ENCODE measurements at places on chromosomes 6 and 20.

DNA sequence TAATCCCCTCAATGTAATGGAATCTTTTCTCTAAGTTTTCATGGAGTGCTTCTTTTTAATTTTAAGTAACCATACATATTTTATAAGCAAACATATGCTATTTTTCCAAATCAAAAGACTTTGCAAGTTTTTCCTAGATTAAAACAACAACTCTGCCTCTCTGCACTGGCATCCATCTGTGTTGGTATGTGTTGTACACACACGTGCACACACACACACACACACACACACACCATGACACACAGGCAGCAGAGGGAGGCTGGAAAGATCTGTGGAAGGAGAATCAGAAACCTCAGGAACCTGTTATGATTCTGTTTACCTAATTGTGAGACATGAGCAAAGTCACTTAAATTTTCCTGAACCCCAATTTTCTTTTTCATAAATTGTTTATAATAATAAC, 295.0 kb upstream of the PRDM1 start:
- no peak for DNase-seq

GRCh38 chr6:33289784-33290315, 449 bp downstream of the PFDN6 start:
- no peak for DNase-seq

- DNase-seq: no peak
These were observed 75.4 kb downstream of the FILIP1 start for GRCh38 chr6:75418233-75418632.

DNA sequence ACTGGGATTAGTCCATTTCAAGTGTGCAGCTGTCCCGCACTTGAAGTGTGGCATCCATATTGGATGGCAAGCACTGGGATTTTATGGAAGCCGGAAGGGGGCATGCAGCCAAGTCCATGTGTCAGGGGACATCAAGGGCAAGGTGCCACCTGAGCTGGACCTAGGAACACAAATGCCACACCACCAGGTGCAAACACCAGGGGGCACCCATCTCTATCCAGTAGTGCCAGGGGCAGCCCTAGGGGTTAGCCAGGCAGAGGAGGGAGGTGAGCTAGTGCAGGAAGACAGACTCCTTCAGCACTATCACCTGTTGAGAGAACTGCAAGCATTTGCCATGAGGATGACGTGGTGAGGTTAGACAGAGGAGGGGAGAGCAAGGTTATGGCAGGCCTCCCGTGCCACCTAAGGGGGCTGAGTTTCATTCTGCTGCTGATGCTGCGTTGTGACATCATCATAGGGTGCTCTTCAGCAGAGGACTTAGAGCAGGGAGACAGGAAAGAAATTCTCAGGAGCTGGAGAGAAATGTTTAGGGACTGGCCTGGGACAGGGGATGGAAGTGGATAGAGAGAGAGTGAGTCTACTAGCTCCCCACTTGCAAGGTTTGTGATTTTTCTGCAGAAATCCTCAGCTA, 192.6 kb upstream of the SLC24A3 start:
- no peak for DNase-seq

- no peak for DNase-seq
These were observed 86.2 kb downstream of the AHI1 start for GRCh38 chr6:135411339-135411738.

DNA sequence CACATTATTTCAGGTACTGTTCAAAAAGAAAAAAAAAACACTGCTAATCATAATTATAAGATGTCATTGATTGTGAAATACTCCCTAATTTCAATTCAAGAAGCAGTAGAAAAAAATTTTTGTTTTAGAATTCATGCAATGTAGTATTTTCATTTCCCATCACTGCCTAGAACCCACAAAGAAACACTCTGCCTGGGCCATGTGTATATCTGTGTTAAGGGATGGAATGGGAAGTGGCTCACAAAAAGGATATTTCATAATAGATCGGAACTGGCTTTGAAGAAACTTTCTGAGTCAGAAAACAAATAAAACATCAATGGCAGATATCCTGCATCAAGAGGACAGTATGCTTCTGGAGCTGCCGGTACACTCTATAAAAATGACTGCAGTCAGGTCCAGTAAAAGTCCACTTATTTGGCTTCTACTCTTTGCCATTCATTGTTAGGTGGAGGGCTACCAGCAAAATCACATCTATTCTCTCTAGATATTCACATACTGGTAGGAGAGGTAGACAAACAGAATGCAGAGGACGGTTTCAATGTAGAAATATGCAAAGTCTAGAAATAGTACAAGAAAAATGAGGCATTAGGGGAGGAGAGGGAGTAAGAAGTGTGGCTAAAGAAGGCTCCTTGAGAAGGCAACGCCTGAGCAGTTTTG, 135.0 kb upstream of the TNFAIP3 start:
- DNase-seq: no peak

- DNase-seq: no peak
These were observed 143.1 kb upstream of the PCSK2 start for GRCh38 chr20:17083738-17084137.

DNA sequence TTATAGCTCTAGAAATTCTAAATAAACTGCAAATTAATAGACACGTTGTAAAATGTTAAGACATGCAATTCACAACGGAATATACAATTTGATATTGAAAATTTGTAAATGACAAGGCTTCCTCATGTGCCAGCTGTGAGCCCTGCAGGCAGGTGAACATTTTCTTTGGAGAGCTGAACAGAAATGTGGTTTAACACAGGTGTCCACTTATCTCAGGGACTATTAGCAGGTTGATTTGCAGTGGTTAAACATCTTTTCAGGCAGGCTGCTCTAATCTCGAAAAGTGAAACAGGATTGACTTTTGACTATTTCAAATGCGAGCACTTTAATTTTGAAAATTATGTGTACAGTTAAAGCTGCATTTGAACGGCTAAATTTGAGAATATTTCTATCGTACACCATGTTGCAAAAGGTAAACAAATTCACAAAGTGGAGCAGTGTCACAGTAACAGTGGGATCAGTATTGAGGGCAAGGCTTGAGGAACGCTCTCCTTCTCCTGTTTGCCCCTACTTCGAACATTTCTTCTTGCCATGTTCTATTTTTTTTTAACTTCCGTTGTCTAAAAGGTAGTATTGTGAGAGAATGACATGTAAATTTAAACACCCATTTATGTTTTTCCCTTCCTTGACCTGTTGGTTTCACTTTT, 210.8 kb downstream of the CDKAL1 start:
- peak; percentile 67 for DNase-seq

- no peak for DNase-seq
These were observed 8.1 kb upstream of the AKIRIN2 start for GRCh38 chr6:87710090-87710489.

GRCh38 chr6:7703148-7703680, 22.7 kb upstream of the BMP6 start:
- no peak for DNase-seq

- DNase-seq: no peak
These were observed 44.0 kb downstream of the GABRR2 start for GRCh38 chr6:89270951-89271721.

- DNase-seq: no peak
These were observed 61.8 kb downstream of the SYNDIG1 start for GRCh38 chr20:24531202-24531601.

DNA sequence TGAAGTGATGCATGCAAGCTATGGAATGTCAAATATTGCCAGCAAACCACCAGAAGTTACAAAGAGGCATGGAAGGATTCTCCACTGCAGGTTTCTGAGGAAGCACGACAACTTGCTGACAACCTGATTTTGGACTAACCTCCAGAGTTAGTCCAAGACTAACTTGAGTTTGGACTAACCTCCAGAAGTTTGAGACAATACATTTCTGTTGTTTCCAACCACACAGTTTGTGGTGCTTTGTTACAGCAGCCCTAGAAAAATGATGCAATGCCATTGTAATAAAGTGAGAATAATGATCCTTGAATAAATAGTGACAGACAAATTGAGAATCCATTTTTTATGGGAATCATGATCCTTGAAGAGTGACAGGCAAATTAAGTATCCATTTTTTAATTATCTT, 169.9 kb upstream of the HDDC2 start:
- DNase-seq: no peak

DNA sequence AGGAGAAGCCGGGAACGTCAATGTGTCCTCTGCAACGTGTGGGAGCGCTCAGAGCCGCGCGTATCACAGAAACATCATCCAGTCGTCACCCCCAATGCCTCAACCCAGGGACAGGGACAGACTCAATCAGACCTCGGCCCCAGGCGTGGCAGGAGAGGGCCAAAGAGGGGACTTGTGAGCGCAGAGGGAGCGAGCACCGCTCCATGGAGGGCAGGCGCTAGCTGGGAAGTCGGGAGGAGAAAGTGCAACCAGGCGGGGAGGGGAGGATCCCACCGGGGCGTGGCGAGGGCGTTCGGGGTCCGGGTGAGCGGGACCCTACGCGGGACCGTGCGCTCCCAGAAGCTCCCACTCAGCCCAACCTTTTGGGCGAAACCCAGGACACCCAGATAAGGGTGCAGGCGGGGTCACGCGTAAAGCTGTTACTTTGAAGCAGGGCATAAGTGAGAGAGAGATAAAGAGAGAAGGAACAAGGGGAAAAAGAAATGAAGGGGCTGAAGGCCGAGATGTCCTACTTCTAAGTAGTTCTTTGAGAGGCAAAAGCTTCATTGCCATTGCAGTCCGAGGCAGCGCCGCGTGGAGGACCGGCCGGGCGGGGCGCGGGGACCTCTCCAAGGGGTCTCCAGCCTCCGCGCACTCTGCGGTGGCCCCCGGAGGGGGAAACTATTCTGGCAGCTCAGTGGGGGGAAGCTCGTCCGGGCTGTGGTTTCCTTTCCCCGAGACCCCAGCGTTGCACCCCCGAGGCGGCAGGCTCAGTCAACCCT, 862 bp upstream of the SOBP start:
- no peak for DNase-seq

GRCh38 chr6:90271831-90272230, 24.8 kb downstream of the BACH2 start:
- no peak for DNase-seq

GRCh38 chr6:10951675-10952282, 64.9 kb downstream of the SYCP2L start:
- DNase-seq: no peak

DNA sequence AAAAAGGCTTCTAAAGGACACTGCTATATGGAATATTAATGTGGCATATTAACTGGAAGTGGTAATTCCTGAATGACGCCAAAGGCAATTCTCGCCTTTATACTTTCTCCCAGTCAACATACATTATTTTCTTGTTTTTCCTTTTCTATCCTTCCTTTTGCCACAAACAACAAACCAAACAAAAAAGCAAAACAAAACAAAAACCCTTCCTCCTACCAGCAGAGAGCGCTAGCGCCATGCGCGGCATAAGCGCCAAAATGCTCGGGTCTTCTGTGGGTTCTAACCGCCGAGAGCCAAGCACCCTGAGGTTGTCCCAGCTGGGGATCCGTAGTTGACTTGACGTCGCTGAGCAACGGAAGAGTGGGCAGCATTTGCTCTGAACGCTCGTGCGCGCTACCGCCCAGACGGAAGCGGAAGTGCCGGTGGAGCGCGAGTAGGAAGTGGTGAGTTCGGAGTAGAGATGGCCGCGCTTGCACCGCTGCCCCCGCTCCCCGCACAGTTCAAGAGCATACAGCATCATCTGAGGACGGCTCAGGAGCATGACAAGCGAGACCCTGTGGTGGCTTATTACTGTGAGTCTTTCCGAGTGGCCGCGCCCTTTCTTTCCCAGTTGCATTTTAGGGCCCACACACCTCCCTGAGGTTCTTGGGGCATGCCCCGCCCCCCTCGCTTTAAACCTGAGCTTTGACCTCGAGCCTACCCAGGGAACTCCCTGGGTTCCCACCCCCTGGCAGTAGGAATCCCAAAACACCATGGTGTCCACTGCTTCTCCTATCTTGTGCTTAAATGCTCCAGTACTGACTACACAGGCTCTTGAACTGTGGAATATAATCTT, at the start of the genes NMBR and VTA1:
TSS of gene NMBR (minus strand) at position 295 of the 835 bp plus-strand sequence. CDS start 58,464 bp downstream, outside the sequence.
TSS of gene VTA1 (plus strand) at position 436 of the 835 bp plus-strand sequence. CDS start at position 461, 25 bp downstream.
- peak; percentile 85 for DNase-seq

DNA sequence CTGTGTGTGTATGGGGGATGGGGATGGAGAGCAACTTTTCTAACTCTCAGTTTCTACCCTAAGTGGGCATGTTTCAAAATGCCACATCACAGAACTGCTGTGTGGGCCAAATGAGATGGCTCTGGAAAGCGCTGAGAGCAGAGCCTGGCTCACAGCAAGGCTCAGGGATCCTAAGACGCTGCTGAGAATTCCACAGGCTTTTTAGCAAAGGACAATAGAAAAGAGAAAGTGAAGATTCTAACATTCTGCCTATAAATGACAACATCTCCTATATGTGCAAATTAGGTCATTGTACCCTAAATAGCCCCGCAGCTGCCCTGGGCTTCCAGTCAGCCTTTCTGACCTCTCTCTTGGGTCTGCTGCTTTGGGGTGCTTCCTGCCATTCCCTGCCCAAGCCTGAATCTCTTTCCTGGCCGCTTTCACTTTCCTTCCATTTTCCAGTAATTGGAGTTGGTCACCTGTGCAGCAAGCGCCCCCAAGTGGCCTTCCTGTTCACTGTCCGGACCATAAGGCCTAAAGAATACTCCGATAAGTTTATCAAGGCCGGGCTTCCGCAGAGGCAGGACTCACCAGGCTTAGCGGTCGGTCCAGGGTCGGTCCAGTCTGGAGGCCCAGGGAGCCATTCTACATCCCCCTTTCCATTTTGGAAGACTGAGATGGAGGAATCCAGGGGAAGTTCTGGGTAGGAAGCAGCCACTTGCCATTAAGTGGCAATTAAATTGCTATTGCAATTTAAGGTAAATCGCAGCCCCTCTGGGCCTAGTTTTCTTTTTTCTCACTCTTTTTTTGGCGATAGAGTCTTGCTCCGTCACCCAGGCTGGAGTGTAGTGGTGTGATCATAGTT, 6.7 kb upstream of the DDR1 start:
- DNase-seq: no peak

DNA sequence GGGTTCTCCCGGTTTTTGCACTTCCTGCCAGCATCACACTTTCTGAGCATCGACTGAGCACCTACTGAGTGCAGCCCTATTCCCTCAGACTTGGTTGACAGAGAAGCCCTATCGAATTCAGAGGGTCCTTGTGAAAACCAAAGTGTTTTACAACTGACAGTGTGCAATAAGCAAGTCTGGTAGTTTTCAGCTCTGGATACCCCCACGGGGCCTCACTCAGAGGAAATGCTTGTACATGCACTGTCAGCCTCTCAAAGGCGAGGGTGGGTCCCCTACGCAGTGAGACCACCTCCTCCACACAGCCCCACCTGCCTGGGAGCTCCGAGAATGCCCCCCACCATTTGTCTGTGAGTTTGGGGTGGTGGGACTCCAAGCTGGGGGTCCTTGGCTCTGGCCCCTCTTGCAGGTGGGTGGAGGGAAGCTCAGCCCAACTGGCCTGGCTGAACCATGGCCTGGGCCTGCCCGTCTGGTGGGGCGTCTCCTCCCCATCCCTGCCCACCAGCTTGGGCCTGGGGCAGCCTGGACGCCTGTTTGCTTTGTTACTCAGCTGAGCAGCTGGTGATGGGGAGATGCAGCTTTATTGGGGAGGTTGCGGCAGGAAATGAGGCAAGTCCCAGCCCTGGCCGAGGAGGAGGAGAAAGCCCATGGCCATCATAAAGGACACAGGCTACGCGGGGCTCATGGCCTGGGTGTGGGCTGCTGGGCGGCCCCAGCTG, 1.7 kb downstream of the SPDEF start:
- DNase-seq: no peak
